ENCODE measurements at places on chromosomes 16 and 17. TPM values are rescaled to one million over a fixed set of nuclear protein-coding genes. Genes with fewer than 3 reads are reported as not detected.
A peak's percentile ranks its signal among the peaks of the same experiment; 100 is the strongest.

Gene KRT15
- total RNA-seq = 0.31 TPM

Gene MYL11
- total RNA-seq = 10,279 TPM

Gene ABCA5
- 17.4 TPM for total RNA-seq

Gene SLC52A1
- total RNA-seq = 0.04 TPM

- H3K4me1 ChIP-seq = no peaks in the 10 kb centered on the region
- H3K36me3 ChIP-seq = no peaks in the 10 kb centered on the region
- H3K4me3 ChIP-seq = no peak overlapping the region
- H3K27ac ChIP-seq = no peak overlapping the region
Measured at GRCh38 chr16:8110572-8111514, 479.5 kb downstream of the TMEM114 start.

- peaks cover 16% of the 10 kb centered on the region for H3K4me1 ChIP-seq
- DNase-seq = no peak
- no peak overlapping the region for H3K4me3 ChIP-seq
- peaks cover 20% of the 10 kb centered on the region for H3K27me3 ChIP-seq
Measured at GRCh38 chr17:72342061-72342460, 221.2 kb downstream of the SOX9 start.

DNA sequence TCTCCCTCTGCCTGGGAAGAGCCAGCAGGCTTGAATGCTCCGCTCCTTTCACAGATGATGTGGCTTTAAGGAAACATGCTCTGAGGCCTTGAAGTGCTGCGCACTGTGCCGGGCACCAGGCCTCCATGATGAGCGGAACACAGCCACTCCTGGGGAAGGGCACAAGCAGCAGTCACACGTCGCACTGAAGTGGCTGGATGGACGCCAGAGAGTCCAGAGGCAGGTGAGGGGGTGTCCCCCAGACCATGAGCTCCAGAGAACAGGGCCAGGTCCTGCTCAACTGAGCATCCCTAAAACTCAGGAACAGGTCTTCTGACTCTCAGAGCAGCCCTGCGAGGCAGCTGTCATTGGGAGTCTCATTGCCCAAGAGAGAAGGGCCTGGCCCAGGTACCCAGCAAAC is 35.6 kb downstream of the PEMT start:
- H3K27ac ChIP-seq = no peak overlapping the region
- no peaks in the 10 kb centered on the region for H3K27me3 ChIP-seq
- no peak overlapping the region for H3K4me3 ChIP-seq
- H3K36me3 ChIP-seq = no peaks in the 10 kb centered on the region
- H3K4me1 ChIP-seq = peaks cover 32% of the 10 kb centered on the region

- peaks cover 50% of the 10 kb centered on the region for H3K36me3 ChIP-seq
- no peak overlapping the region for H3K4me3 ChIP-seq
- no peak for DNase-seq
- no peak overlapping the region for H3K27ac ChIP-seq
- no peaks in the 10 kb centered on the region for H3K4me1 ChIP-seq
- H3K27me3 ChIP-seq = no peaks in the 10 kb centered on the region
Measured at GRCh38 chr16:75599452-75600277, 23.4 kb downstream of the ADAT1 start.

DNA sequence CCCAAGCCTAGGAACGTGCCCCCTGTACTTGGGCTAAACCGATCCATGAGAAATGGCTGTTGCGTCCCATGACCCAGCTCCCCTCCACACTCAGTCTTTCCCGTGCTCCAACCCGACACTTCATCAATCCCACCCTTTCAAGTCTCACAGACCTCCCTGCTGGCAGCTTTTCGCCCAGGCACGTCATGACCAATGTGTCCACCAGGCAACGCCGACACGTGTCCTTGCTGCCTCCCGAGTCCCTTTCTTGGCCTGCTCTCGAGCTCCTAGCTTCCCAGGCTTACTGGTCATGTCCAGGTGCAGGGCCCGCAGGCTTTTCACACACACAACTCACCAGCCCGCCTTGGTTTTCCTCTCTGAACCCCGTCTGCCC is 12.2 kb downstream of the MNT start:
- H3K27me3 ChIP-seq = no peaks in the 10 kb centered on the region
- no peak overlapping the region for H3K4me3 ChIP-seq
- DNase-seq = no peak
- peaks cover 75% of the 10 kb centered on the region for H3K4me1 ChIP-seq
- peak overlapping the region; percentile 17 for H3K27ac ChIP-seq
- peaks cover 36% of the 10 kb centered on the region for H3K36me3 ChIP-seq

GRCh38 chr16:1354815-1355540 is 3.2 kb downstream of the GNPTG start:
- DNase-seq = no peak
- H3K4me1 ChIP-seq = peaks cover 19% of the 10 kb centered on the region
- H3K4me3 ChIP-seq = no peak overlapping the region
- H3K27me3 ChIP-seq = no peaks in the 10 kb centered on the region
- peaks cover 9% of the 10 kb centered on the region for H3K36me3 ChIP-seq

- H3K4me1 ChIP-seq = peaks cover 43% of the 10 kb centered on the region
- no peaks in the 10 kb centered on the region for H3K27me3 ChIP-seq
- H3K27ac ChIP-seq = peak overlapping the region; percentile 65
- peak; percentile 71 for DNase-seq
Measured at GRCh38 chr17:75501378-75502071, 13.8 kb downstream of the CASKIN2 start.

GRCh38 chr16:64412578-64413280 is 709.1 kb downstream of the CDH11 start:
- DNase-seq = no peak
- H3K36me3 ChIP-seq = no peaks in the 10 kb centered on the region
- H3K27ac ChIP-seq = no peak overlapping the region
- no peaks in the 10 kb centered on the region for H3K27me3 ChIP-seq
- no peaks in the 10 kb centered on the region for H3K4me1 ChIP-seq

DNA sequence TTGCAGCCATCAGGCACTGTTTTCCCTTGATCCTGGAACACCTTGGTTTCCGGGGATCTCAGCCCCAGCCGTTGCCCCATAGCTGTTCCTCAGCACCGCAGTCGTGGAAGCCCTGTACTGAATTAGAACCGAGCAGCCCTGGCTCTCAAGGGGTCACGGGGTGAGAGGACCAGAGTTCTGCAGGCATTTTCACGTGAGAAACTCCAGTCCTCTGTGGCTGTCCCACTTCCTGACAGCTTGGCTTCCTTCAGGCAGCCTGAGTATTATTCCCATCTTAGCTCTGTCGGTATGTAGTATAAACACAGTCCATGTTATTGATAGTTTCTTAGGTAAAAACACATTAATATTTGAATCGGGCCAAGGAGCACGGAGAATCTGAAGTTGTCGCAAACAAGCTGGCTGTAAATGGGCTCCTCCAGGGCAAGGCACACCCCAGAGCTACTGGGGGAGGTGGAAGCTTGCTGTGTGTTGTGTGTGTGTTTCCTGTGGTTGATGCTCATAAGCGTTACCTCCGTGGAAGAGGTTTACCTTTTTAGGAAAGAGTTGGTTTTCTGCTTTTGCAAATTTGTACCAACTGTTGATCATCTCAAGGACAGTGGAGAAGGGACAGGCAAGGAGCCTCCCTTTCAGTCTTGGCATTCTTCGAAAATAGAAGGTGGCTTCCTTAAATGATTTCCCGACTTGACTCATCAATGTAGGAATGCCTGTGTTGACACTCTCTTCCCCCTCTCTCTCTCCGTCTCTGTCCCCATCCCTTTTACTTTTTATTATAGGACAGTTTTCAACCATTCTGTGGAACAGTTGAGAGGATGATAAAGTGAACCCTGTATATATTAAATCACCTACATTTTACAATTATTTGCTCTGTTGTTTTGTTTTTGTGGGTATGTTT is 208.9 kb upstream of the CHMP6 start:
- no peaks in the 10 kb centered on the region for H3K27me3 ChIP-seq
- peaks cover 29% of the 10 kb centered on the region for H3K4me1 ChIP-seq
- no peak overlapping the region for H3K4me3 ChIP-seq
- DNase-seq = no peak
- H3K27ac ChIP-seq = no peak overlapping the region
- H3K36me3 ChIP-seq = peaks cover 8% of the 10 kb centered on the region

GRCh38 chr16:7644176-7644575 is 311.5 kb downstream of the RBFOX1 start:
- peaks cover 7% of the 10 kb centered on the region for H3K4me1 ChIP-seq
- no peaks in the 10 kb centered on the region for H3K27me3 ChIP-seq
- H3K27ac ChIP-seq = no peak overlapping the region
